Activated CD8-positive, alpha-beta memory T cell treated with anti-CD3 and anti-CD28 coated beads for 1 hour (primary cell): ENCODE measurements at places on chromosomes 12 and 14.

GRCh38 chr14:61603736-61604135 is 91.6 kb upstream of the HIF1A start:
- no peak for DNase-seq

DNA sequence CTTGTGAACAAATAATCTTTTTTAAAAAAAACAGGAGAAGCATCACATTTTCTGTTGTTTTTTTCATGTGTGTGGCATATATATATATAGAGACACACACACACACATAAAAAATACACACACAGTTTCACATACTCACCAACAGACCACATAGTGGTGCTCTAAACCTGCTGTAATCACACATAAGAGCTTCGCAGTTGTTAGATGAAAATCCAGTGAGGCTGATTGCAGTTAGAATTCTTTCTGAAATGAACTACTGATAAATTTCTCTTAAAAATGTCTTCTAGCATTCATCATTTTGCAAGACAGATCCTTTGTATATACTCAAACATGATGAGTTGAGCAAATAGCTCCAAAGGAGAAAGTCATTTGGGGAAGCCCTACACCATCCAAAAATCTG is 434.3 kb upstream of the STXBP6 start:
- DNase-seq, result no peak

- DNase-seq, result no peak
Measured at GRCh38 chr14:23054000-23054811, 3.1 kb downstream of the CDH24 start.

DNA sequence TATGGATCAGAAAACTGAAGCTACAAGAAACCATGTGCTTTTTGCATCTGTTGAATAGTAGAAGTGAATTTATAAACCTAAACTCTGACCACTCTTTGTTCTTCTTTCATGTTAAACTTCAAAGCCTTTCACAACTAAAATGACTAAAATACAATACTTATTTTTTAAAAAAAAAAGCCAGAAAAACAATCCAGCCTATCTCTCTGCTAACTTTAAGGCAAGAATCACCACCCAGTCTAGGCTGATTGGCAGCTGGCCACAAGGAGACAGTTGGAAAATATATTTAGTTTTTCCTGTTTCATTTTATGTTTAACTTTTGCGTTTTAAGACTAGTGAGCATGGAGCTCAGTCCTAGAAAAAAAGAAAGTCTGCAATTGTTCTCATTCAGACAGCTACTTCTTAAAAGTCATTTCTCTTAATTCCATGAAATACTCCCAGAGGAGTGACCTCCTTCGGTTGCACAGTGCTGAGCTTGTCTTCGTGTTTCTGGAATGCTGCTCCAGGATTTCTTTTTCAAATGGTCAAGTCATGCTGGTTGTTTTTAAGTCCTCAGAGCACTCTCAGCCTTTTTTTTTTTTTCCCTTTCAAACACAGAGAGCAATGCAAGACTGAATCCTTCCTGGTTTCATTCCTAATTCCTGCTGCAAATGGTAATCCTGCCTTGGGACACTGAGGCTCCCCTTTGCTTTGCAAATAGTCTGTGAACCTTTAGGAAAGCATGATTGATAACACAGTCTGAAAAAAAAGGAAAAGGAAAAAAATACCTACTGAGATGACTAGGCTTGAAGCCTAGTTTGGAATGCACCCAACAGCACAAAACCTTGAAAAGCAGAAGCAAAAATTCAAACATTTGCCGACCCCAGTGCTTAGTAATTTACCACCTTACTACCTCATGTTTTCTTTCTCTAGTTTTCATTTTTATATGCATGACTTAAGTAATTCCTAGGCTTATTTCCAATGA is 233.3 kb upstream of the DAAM1 start:
- no peak for DNase-seq

DNA sequence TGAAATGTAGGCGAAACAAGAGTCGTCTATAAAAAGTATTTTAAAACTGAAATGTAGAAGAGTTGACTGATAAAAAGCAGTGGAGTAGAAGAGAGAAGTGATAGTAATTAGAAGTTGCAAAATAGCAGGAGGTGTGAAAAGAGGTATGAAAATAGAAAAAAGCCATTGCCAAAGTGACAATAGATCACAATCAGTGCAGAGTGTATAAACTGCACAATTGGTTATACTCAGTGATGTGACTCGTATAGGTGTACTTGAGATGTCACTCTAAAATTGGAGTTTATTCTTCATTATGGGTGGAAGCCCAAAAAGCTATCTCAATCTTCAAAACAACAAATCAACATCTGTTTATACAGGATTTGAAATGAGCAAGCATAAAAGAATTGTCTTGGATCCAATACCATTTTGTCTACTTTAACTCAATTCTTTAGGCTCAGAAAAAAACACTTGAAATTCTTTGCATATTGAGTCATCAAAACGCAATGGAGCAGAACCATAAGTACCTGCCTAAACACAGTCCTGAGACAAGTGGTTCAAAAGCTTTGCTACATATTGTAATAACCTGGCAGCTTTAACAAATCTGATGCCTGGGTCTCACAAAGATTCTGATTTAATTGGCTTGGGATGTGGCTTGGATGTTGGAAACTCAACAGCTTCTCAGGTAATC is 8.8 kb downstream of the IKBIP start:
- DNase-seq, result no peak
